Central memory CD4-positive, alpha-beta T cell (primary cell): ENCODE measurements at places on chromosomes 1 and 21.

DNA sequence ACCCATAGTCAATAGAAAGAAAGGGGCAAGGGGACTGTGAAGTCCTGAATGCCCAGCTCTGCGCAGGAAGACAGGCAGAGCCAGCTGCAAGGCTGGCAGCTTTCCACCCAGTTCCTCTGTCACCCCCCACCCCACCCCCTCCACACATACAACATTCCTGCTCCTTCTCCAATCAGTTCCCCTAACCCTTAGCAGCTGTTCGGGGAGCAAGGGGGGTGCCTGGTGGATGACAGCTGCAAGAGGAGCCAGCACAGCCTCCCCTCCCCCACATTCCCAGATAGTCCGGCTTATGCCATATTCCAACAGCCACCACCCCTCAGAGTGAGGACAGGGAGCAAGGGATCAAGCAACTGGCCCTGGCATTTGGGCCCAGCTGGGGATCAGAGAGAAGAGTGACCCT, 9.7 kb downstream of the ARHGEF2 start:
- no peak for DNase-seq

DNA sequence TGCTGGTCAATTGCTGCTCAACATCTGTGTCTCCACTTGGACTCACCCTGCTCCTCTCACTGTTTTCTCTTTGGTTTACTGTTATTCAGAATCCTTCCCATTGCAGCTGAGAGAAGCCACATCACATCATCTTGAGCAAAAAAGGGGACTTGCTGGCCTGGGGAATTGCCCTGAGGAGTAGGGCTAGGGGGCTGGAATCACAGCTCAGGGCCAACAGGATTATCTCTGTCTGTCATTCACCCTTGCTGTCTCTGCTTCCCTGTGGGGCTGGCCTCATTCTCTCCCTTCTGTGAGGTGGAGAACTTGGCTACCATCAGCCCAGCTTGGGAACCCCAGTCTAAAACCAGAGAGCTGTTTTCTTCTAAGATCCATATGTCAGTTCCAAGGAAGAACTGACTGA, 140.7 kb upstream of the WNT4 start:
- DNase-seq = no peak

DNA sequence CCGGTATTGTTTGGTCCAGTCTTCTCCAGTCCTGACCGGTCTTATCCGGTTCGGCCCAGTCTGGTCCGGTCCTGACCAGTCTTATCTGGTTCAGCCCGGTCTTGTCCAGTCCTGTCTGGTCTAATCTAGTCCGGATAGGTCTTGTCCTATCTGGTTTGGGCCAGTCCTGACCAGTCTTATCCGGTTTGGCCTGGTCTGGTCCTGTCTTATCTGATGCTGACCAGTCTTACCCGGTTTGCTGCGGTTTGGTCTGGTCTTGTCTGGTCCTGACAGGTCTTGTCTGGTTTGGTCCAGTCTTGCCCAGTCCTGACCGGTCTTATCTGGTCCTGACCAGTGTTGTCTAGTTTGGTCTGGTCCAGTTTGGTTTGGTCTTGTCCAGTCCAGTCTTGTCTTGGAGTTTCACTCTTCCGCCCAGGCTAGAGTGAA, 30.1 kb downstream of the DHX9 start:
- no peak for DNase-seq

GRCh38 chr1:175146529-175147213, 45.9 kb downstream of the KIAA0040 start:
- peak; percentile 34 for DNase-seq

GRCh38 chr1:37038227-37039093, 4.1 kb upstream of the GRIK3 start:
- no peak for DNase-seq

DNA sequence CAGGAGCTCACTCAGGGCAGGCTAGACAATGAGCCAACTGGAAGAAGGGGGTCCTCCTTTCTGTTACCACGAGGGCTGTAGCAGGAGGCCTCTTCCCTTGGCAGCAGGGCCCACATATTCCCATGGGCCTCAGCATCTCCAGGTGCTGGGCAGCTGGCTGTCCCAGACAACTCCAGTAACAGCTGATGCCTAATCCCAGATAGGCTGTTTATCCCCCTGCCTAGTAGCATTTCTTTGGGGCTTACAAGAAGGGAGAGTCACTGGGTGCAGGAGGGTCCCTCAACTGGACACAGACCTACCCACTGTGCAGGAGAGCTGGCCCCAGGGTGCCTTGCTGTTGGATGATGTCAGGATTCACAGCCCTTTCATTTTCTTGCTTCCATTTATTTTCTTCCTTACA, 278.2 kb downstream of the DSCAM start:
- DNase-seq = no peak

DNA sequence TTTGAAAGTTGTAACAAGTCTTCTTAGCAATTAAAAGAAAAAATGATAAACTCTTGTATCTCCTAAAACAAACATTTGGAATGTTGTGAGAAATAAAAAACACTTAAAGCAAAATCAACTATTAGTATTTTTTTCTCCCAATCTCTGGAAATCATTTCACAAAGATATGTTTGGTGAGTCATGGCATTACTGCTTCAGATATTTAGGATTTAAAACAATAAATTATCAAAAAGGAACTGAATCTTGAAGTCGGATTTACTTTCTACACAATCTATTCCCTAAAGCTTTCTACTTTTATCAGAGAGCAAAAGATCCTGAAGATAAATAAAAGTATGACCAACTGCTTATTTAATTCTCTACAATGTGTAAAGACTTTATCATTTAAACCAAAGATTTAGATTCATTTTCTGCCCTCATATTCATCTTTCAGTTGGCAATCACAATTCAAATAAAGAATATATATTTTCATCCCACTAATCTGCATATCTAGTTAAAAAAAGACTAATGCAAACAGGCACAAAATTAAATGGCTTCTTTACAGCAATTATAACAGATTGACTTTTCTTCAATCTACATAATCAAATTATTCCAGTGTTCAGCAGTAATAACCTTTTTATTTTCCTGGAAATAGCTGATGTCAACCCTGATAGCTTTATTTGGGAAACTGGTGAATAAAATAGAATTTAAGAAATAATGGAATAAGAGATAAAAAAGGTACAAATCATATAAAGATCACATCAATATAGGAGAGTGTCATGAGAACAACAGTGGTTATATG, 230.0 kb downstream of the COP1 start:
- DNase-seq = no peak

GRCh38 chr1:3907031-3907534, 7.0 kb upstream of the C1orf174 start:
- no peak for DNase-seq

- DNase-seq = no peak
Measured at GRCh38 chr1:186564582-186564981, 103.7 kb upstream of the PDC start.

GRCh38 chr1:32150847-32151246, 28.6 kb upstream of the TXLNA start:
- no peak for DNase-seq

GRCh38 chr1:182348961-182349747, 42.4 kb downstream of the GLUL start:
- no peak for DNase-seq

DNA sequence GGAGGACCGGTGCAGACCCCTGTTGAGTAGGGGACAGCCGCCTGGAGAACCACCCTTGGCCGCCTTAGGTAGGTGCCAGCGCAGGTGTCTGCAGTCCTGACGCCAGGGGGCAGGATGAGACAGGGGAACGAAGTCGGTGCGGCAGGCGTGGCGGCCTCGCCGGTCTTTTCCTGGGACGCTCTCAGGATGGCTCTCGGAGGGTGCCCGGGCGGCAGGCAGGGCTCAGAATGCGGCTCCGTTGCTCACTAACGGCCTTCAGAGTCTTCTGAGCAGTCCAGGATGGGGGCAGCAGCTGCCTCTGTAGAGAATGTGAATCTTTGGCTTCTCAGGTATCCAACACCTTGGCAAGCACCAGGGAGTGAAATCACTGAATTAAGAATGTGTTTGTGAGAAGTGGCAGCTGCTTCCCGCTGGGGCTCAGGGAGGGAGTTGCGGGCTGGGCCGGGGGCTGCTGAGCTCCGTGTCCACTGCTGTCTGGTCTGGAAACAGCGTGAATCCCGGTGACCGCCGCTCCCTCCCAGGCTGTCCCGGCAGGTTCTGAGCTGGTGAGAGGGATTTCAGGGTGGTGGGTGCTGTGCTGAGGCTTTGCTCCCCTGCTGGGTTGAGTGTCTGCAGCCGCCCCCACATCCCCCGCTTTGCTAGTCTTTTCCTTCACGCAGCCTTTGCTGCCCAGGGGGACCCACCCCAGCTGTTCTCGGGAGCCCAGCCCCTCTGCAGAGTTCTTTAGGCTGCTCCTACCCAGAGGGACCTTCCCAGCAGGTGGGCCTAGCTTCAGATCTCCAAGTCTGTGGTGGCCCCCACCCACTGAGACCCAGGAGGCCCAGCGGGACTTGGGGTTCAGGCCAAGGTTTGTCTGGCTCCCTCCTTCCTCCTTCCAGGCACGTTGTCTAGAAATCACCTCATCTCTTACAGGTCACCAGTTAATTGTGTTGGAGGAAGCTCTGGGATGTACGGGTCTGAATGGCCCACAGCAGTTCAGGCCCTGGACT, 11.1 kb upstream of the C1orf174 start:
- DNase-seq = peak; percentile 65

- DNase-seq = no peak
Measured at GRCh38 chr1:164423136-164423535, 135.8 kb upstream of the PBX1 start.

DNA sequence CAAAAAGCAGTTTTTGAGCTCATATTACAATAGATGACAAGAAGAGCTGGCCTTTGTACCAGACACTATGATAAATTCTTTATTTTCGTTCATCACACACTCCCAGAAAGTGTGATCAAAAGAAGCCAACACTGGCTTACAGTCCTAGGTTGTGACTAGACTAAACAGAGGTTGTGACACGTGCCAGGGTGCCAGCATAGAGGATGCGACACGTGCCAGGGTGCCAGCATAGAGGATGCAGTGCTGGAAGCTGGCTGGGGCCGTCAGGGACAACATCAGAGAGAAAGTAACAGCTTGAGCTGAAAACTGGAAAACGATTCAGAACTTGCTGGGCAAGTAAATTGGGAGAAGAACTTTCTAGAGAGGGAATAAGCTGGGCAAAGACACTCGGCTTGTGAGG, 2.2 kb downstream of the MTARC1 start:
- no peak for DNase-seq

- DNase-seq = peak; percentile 20
Measured at GRCh38 chr1:204584699-204585372, 68.6 kb downstream of the MDM4 start.

DNA sequence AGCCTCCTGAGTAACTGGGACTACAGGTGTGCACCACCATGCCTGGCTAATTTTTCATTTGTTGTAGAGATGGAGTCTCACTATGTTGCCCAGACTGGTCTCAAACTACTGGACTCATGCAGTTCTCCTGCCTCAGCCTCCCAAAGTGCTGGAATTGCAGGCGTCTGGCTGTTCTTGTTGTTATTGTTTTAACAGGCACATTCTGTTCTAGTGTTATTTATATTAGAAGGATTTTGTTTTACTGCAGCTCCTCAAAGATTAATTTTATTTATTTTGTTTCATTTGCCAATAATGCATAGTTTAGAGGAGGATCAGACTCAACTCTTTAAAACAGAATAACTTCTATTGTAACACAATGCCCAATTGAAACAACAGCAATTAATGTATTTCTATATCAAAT, 35.5 kb downstream of the RGS2 start:
- no peak for DNase-seq

DNA sequence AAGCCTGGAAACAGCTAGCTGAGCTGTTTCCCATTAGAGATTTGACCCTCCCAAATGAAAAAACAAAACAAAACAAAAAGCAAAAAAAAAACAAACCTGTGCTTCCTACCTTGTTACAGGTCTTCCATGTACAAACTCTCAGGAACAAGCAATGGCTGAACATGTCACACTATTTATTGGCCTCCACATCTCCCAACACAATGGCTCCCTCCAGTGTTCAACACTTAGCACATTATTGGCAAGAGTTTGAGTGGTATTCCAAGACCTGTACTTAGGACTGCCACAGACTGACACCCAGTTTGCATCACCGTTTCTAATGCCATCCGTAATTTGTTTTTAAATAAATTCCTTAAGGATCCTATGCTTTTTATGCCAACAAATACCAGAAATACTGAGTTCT, 195.0 kb upstream of the OLFM3 start:
- DNase-seq = no peak

- DNase-seq = no peak
Measured at GRCh38 chr1:40703316-40703715, 11.8 kb downstream of the NFYC start.

- no peak for DNase-seq
Measured at GRCh38 chr1:175126347-175126746, 58.7 kb downstream of the TNN start.

DNA sequence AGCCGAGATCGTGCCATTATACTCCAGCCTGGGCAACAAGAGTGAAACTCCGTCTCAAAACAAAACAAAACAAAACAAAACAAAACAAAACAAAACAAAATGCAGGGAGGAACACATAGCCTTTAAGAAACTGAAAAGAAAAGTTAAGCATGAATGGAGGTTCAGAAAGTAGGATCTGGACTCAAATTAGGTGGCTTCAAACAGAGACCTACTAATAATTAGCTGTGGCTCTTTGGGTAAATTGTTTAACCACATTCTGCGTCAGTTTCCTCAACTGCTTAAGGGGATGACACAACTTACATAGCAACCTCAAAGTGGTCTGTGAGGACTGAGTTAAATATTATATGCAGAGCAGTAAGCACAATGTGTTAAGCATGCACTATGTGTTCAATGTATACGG, 458.2 kb downstream of the ADGRL2 start:
- DNase-seq = no peak

GRCh38 chr21:45105906-45106485, 31.6 kb downstream of the ADARB1 start:
- DNase-seq = no peak

DNA sequence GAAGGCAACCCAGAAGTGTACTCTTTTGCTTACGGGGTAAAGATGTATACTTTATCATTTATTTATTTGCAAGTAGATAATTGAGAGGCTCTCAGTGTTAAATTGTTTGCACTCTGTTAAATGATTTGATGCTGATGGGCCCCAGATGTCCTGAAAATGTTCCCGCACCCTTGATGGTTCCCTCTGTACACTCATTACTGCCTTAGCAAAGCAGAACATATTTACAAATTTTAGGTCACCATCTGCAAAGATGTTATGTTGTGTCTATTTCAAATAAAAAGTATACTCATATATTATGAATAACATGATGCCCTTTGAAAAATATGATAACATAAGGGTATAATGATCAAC, 240.5 kb upstream of the SNX7 start:
- no peak for DNase-seq

DNA sequence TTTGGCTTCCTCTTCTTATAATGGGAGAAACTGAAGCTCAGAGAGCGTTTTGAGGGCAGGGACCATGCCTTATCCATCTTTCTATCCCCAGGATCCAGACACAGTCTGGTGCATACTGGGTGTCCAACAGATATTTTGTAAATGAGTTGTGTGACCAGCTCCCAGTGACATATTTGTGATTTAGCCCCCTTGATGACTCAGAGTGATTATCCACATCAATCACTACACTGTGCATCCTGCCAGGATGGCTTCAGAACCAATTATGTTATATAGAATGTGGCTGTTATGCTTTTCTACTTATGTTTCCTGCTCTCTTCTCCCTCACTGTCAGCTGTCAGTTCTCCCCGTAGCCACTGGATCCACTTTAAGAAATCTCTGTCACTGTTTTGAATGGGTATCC, 11.3 kb downstream of the OLFML3 start:
- DNase-seq = no peak
